ENCODE measurements at places on chromosomes 6 and 20.

GRCh38 chr20:12575352-12576095 lies 433.2 kb upstream of the SPTLC3 start:
- DNase-seq, result no peak

DNA sequence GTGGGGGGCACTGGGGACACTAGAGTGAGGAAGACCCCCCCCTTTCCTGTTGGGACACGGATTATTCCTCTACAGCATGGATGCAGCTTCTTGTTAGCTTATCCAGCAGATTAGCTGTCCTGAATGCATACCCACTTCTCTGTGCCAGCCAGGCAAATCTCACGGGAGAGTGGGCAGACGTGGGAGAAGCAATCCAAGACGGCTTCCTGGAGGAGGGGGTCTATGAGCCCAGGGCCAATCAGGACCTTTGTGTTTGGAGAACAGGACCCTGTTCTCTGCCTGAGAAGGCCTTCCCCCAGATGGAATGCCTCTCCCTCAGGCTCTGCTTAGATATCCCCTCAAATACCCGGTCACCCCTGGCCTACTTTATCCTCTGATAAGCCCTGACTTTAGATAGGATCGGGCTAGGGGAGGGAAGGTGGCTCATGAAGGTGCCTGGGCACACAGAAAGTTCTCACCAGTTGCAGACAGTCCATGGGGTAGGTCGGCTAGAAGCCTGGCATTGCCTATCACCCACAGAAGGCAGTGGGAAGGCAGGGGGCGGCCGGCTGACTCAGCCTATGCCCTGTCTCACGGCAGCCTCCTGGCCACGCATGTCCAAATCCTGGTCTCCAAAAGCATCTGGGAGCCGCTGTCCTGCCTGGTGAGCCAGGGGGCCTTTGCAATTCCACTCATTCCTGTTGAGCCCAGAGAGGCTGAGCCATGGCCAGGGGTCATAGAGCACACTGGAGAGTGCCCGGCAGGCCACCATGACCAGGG lies 34.7 kb downstream of the SUN5 start:
- DNase-seq, result no peak

DNA sequence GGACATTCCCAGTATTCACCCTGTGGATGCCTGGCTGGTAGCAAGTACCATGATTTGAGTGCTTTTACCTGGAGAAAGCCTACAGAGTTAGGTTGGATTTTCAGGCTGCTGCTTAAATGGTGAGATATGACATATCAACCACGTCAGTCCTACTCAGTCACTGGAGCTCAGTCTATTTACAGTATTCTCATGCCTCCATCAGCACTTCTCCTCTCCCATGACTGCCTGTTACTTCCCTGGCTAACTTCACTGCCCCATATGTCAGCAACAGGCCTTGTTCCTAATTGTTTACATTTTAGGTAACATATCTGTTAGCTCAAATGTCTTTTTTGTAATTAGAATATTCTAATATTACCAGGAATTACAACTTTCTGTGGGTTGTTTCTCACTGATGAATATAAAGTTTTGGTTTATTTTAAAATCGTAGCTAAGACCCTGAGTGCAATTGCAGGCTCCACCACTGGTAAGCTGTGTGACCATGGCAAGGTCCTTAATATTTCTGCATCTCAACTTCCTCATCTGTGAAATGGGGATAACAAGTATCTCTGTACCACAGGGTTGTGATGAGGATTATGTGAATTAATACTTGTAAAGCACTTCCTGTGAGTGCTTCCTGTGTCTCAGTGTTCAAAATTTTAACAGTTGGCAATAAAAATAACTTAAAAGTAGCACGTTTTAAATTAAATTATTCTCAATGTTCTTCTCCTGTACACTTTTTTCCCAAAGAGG lies 54.3 kb downstream of the RNF144B start:
- DNase-seq, result no peak

DNA sequence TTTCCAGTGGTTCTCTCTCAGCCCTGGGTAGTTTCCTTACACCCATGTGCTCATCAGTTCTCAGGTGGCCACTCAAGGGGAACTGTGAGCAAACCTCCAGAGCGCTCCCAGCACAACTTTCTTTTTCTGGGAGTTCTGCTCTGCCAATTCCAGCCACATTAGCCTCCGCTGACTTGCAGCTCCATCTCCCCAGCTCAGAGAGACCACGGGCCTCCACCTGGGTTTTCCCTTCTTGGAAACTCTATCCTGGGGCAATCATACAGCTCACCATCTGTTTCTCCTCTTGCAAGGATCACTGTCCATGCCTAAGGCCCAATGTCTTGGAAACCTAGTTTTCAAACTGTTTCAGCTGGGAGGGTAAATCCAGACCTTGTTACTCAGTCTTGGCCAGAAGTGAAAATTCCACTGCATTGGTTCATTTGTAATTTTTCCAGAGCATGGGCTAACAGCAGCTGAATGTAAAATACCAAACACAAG lies 129.9 kb downstream of the EYA2 start:
- DNase-seq, result no peak

All from osteoblast (primary cell).